ENCODE measurements at places on chromosomes 4 and X. TPM values are rescaled to one million over a fixed set of nuclear protein-coding genes. Genes with fewer than 3 reads are reported as not detected.

- no peak for DNase-seq
Measured at GRCh38 chr4:84669201-84669600, 86.3 kb downstream of the CDS1 start.

DNA sequence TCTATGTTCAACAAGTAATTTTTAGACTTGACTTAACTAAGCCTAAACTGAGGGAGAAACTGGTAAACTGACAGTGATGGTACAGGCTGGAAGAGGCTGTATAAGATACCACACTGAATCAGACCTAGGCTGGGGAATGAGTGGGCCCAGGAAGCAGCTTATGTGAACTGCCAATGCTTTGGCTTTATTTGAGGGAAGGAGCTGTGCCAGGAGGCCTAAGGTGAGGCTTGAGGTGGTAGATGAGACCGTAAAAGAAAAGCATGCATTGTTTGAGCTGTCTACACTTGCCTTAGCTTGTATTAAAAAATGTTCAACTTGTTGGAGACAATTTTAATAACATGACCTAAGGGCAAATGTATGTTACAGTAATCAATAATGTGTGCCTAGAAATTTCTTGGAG is 96.2 kb downstream of the RS1 start:
- DNase-seq, result no peak

GRCh38 chrX:38804432-38804681 is 3.1 kb downstream of the MID1IP1 start:
- no peak for DNase-seq

The SLC9B2 gene
- 14.9 TPM for total RNA-seq
